ENCODE measurements at places on chromosomes 4 and X.

- no peak for DNase-seq
Observed at GRCh38 chr4:154304679-154305078, 186.9 kb downstream of the DCHS2 start.

- no peak for DNase-seq
Observed at GRCh38 chr4:25914670-25915352, 791 bp downstream of the SMIM20 start.

DNA sequence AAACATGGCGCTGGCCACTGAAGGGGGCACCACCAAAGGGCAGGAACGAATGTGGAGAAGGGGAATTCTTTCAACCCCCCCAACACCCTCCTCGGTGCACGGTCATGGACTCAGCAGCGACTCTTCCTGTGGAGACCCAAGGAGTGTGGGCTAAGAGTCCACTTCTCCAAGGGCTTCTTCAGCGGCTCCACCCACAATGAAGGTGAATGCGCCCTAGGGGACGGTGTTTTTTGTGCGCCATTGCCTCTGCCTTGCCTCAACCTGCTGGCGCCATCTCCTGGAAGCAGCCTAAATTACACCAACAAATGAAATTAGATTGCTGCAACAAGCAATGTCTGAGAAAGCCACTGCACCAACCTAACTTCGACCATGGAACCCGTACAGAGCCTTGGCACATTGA, 169.2 kb upstream of the MAGEB18 start:
- no peak for DNase-seq

DNA sequence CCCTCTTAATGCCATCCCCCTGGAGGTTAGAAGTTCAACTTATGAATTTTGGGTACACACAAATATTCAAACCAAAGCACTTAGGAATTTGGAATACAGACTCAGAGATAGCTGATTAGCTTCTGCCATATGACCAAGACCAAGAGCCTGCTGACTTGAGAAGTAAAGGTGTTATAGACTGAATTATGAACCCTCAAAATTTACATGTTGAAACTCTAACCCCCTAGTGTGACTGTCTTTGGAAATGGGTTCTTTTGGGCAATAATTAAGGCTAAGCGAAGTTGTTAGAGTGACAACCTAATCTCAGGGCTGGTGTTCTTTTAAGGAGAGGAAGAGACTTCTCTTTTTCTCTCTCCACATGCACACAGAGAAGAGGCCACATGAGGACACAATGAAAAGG, 151.2 kb downstream of the COX18 start:
- no peak for DNase-seq

GRCh38 chrX:102934624-102935023, 2.4 kb upstream of the RAB40AL start:
- peak; percentile 39 for DNase-seq

- DNase-seq = peak; percentile 11
Observed at GRCh38 chr4:118032691-118033090, 1.6 kb upstream of the NDST3 start.

GRCh38 chr4:156547439-156547838, 424.2 kb downstream of the PDGFC start:
- peak; percentile 95 for DNase-seq

DNA sequence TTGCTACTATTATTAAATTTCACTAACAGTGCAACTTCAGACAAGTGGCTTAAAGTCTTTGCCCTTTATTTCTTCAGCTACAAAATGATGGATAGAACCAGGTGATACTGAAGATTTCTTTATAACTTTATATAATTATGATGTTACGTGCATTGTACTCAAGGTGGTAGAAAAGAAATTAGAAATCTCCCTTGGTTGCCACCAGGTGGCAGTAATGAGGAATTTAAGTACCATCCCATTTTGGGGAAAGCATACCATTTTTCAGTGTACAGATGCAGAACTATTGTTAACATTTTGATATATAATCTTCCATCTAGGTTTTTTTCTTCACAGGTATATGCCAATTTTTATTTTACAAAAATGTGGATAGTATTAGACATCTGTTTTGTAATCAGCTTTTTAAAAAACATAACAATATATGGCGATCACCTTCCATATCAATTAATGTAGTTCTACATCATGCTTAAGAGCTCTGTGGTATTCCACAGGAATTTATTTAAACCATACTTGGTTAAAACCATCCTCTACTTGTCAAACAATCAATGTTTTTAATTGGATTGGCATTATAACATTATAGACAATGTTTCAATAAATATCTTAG, 37.7 kb upstream of the RAB33B start:
- peak; percentile 62 for DNase-seq

DNA sequence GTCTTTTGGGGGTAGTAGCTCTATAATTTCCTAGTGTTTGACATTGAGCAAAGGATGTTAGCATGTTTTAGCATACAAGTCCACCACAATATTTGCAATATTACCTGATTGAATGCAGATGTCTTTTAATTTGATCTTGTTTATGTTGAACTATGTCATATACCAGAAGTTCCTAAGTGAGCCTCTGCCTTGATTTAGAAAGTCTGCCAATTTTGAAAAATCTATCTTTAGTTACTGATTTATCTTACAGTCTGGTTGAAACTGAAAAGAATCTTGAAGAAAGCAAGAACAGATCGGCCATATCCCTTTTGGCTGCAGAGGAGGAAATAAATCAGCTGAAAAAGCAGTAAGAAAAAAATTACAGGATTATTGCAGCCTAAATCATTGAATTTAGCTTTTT, 18.5 kb downstream of the SPATA18 start:
- DNase-seq = no peak

- DNase-seq = no peak
Observed at GRCh38 chrX:14026121-14026520, 3.6 kb downstream of the GEMIN8 start.

GRCh38 chr4:79121223-79121622, 182.0 kb upstream of the PAQR3 start:
- DNase-seq = no peak

DNA sequence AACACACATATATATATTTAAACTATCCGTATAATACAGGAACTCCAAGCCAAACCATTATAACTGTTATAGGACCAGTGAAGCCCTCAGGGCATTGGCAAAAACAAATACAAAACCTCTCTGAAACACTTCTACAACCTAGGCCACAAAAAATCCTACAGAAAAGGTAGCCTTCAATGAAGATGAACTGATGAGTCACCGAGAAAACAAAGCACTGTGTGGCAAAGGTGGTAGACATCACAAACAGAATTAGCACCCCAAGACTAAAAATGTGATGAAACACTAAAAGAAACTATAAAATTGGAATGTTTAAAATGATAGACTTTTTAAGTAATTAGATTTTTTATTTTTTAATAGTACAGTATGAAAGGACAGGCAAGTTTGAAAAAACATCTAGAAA, 5.5 kb upstream of the HSPA4L start:
- no peak for DNase-seq

DNA sequence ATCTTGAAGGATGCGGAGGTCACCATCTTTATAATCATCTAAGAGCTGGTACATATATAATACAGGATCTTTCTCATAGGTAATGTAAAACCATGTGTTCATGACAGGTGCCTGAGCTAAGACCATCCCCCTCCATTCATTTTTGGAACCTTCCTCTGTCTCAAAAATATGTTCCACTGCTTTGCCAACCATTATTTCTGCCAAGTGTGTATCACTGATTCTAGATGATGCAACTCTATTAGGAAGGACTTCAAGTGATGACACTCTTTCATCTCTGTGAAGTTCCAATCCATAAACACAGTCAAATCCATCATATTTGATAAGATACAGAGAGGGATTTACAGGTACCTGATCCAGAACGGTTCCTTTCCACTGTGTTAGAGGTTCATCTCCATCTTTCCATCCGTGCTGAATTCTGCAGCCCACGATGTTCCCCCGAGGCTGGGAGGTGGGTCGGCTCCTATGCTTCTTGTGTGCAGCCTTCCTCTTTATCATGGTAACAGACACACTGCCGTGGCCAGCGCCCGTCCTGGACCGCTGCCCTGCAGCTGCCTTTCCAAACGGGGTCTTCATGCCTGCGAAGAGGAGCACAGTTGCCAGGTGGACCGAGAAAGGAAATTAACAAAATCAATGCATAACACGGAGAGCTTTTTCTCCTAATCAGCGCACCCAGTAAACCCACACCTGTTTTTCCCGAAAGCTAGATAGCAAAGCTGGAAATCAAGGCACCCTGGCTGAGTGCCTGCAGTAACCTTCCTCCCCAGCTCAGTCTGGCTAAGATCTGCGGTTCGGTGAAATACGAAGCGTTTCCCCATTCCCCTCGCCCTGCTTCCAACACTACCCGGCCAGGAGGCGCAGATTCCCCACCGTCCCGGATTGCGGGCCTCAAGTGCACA, 718 bp downstream of the SPIN3 start:
- DNase-seq = no peak

DNA sequence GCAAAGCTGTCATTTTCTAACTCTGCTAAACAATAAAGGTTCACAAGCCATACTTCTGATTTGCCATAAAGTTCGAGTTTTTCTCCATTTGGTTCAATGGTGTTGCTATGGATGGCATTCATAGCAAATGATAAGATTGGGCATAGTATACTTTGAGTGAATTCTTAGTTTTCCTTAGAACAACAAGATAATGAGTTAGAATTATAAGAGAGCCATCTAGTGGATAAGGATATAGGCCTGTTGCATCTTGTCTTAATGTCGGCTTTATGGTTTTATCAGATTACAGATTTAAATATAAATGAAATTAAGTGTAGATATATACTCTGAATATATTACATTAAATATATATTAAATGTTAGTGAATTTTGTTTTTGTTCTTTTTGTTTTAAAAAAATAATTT, 644.6 kb downstream of the IL1RAPL1 start:
- no peak for DNase-seq

DNA sequence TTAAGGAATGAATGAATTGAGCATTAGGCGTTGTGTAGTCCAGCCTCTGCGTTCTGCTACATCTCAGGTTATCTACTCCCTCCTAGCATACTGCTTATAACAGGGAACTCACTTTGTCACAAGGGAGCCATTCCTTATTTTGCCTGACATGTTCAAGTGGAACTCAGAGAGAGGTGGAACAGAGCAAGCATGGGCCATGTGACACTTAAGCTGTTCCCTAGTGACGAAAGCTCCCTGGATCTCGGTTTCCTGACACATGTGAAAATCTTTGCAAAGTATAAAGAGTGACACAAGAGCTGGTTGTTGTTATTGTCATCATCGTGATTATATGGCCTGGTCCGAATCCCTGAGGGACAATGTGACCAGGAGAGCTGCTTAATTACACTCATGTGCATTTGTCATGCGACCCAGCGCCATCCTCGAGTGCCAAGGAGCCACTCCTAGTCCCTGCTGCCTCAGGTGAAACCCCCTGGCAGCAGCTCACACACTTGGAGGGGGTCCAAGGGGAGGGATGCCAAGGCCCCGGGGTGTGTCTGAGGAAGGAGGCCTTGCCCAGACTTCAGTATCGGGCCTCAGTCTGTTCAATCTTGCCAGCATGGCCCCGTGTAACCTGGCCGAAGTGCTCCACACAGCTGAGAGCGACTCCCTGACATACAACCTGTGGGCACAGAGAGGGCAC, 98.5 kb upstream of the MAP3K15 start:
- no peak for DNase-seq

- DNase-seq = no peak
Observed at GRCh38 chr4:7759216-7759615, 180.4 kb downstream of the AFAP1 start.

GRCh38 chrX:155094468-155095061, 23.3 kb downstream of the BRCC3 start:
- DNase-seq = peak; percentile 30

- no peak for DNase-seq
Observed at GRCh38 chr4:6239968-6240367, 29.7 kb upstream of the WFS1 start.

DNA sequence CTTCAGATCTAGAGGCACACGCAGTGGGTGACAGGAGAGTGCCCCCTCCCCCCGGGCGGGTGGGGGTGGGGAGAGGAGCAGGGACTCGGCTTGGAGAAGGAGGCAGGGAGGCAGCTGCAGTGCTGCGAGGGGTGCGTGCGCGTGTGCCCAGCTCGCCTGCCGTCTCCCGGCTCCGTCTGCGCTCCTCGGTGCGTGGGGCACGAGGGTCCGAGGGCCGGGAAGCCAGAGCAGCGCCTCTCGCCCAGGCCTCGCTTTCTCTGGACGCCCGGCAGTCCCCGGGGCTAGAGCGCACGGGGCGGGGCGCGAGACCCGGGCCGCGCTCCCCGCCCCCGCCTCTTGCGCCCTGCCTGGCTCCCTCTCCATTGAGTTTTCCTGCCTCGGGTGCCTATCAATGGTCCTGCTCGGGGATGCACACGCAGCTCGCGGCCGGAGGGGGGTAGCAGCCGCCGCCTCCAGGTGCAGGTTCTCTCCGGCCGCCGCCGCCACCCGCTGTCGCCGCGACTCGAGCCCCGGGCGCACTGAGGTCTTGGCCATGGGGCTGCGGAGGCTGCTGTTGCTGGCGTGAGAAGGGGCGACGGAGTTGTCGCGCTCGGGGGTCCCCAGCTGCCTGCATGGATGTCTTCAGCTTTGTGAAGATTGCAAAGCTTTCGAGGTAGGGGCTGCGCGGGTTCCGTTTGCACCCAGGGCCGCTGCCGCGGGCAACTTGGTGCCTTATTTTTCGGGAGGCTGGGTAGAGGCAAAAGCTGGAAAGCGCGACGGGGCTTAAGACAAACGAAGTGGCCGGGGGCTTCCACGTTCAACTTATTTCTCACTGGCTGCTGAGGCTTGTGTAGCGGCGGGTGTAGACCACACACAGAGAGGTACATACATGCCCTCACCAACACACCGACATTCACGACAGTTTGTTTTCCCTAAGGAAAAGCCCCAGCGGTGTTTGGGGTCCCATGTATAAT, at the start of gene FRMPD4:
TSS of gene FRMPD4 (plus strand) at position 113 of the 953 bp plus-strand sequence. CDS start at position 612, 499 bp downstream.
- peak; percentile 13 for DNase-seq

DNA sequence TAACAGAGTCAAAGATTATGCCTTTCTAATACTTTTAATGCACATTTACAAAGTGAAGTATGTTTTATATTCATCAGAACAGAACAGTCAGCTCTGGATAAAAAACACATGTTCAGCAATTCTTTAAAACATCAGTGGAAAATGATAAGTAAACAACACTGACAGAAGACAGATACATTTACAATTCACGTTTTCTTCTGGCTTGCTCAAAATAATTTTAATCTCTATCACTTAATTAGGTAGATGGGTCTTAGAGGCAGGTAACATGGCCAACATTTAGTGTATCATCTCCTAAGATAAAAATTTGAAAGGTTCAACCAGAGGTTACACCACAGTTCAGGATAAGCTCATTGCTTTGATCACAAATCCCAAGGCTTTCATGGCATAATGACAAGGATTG, 156.8 kb upstream of the MAB21L2 start:
- DNase-seq = no peak

Measured in EH (cell line).